ENCODE measurements at places on chromosomes 11 and 22.

GRCh38 chr22:48331266-48331665 is 1496.4 kb downstream of the BRD1 start:
- no peak for DNase-seq

- DNase-seq: no peak
These were observed 64.7 kb upstream of the LIN7C start for GRCh38 chr11:27571154-27571810.

- DNase-seq: no peak
These were observed 54.7 kb downstream of the GRAMD4 start for GRCh38 chr22:46674906-46675305.

DNA sequence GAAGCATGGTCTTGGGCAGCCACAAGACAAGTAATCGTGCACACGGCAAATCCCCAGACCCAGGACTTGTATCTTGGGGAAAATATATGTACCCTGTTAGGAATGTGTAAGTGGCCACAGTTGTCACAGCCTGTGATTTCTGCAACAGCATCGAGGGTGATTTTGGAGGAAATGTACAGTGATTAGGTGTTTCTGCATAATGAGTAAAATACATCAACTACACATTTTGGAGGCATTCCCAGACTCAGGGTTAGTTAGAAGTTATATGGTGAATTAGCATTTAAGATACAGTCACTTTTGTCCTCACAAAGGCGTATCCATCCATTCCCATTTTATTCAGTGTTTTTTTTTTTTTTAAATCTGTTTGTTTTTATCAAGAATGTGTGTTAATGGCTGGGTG is 28.4 kb downstream of the SUSD2 start:
- DNase-seq: no peak

- DNase-seq: no peak
These were observed 63.7 kb downstream of the CDKN1C start for GRCh38 chr11:2821891-2822290.

DNA sequence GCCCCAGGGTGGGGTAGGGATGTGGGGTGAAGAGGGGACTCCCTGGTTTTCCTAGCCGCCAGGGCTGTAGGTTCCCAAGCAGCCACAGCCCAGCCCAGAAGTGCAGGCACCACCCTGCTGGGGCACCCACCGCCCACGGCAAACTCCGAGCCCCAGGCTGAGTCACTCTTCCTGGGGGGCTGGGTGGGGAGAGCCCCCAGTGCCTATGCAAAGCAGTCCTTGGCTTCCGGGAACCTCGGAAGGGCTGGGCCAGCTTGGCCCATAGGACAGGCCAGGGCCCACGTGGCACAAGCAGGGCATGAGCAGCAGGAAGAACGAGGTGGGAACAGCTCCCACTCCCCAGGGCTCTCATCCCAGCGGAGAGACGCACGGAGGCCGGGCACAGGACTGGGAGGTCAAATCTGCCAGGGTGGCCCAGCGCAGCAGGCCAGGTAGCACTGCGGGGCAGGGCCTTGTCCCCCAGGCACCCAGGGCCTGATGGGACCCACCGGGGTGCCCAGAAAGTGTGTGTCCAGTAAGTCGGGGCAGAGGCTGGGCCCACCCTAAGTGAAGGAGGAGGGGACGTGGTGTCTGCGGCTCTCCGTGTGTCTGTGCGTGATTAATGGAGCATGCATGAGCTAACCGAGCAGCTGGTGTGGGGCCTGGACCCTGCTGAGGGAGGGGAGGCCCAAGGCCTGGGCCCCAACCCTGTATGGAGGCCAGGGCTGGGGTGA is 4.6 kb upstream of the IL17REL start:
- peak; percentile 85 for DNase-seq

DNA sequence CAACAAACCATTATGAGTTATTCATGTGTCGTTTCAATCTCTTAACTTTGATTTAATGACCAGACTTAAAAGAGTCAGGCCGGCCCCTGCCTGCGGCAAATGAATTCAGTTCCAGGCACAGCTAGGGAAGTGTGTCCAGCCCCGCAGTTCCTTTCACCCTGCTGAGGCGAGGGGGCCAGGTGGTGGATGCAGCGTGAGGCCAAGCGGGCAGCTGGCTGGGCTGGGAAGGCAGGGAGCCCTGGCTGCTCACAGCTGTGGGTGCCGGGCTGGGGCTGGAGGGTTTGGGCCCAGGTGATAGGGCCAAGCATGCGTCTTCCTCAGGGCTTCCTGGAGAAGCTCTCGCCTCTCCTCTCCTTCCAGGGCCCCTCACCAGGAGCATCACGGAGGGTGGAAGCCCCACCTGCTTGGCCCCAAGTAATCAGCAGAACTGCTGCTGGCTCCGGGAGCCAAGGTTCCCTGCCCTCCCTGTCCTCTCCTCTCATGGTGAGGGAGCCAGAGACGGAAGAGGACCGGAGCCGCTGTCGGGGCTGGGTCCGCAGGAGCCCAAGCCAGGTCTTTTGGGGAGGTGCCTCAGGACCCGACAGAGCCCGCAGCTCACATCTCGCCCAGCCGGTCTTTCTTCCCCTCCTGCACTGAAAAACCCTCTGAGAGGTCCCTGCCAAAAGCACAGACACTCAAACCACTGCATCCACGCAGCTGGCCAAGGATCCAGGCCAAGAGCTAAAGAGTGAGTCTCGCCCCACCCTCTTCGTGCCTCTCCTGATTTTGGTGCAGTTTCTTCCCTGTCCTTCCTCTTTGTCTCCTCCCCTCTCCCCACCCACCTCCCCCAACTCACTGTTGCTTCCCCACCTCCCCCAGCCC is 97.0 kb downstream of the ST3GAL4 start:
- no peak for DNase-seq

DNA sequence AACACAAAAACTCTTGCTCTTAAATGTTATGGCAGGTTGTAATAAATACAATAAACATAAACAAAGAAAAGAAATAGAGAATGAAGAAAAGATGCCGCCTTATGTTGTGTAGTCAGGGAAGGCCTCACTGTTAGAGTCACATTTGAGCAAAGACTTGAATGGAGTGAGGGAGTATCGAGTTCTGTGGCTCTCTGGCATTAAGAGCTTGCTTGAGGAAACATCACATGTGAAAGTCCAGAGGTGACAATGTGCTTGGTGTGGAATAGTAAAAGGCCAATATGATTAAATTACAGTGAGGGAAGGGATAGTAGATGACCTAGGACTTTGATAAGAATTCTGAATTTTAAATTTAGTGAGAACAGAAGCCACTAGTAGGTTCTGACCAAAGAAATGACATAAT is 139.4 kb downstream of the ATG16L2 start:
- no peak for DNase-seq

DNA sequence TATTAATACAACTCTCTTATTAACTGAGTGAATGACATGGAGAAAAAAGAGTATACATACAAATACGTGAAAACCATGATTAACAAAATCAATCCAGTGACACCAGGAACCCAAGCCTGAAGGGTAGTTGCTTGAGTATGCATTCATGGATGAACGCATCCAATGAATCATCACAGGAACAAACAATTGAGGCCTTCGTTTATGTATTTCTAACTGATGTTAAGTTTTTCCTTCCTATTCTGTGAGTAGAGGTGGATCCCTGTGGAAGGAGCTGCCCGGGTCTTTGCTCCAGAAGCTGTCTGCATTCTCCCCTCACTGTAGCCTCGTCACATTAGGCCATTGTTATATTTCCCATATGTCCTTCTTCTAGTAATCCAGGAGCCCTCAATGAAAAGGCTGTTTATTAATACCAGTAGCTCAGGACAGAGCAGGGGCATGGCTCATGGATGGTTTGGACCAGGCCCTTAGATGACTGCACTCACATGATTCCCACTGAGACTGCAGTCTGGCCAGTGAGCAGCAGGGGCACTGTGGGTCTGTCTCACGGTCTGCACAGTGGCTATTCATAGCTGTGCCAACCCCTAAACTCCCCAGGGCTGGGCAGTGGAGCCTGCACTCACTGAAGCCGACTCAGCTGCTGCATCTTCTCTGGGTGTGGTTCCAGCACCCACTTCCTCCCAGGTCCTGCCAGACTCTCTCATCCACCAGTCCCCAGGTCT is 128.1 kb upstream of the TOP3B start:
- DNase-seq: peak; percentile 52

DNA sequence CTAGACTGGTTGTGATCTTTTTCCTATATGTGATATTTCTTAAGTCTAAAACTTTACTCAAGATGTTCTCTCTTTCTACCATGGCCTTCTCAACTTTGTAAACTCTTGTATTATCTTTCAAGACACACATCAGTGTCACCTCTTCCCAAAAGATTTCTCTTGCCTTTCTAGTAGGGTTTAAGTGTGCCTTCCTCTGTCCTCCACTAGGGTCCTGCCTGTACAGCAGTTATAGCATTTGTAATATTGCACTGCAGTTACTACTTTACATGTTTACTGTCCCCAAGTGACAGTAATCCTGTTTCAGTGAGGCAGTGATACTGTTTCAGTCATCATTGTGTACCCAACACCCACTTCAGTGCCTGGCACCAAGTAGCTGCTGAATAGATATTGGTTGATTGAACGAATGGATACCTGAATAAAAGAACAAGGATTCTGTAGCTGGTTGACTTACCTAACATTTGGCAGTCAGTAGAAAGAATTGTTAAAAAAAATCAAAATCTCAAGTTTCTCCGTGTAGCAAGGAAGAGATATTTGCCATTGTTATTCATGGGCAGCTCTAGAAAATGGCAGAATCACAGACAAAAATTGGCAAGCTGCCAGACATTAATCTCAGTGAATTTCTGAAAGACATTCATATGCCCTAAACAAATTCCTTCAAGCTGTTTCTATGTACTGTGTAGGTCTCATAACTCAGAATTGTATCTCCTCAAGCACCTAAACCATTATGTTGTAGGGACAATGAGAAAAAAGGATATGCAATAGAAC is 79.4 kb downstream of the RBMXL2 start:
- no peak for DNase-seq

- DNase-seq: no peak
These were observed 42.2 kb downstream of the DRG1 start for GRCh38 chr22:31441652-31442051.

DNA sequence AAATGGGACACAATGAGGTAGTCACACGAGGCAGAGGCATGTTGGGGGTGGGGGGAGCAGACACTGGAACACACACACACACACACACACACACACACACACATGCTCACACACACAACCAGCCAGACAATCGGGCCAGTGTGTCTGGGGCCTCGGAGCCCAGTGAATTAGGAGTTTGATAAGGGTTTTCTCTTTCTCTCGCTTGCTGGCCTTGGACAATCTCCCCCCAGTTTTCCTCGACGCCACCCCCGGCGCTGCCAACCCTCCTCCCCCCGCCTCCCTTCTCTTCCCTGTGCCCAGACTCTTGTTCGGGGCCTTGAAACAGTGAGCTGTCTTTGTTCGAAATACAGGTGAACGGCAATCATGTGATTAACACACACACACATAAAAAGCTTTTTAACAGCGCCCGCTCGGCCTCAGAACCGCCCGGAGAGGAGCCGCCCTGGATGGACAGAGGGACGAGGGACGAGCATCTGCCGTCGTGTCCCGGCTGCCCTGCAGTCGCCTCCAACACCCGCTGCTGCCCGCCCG is 1.5 kb upstream of the SOX10 start:
- DNase-seq: no peak

GRCh38 chr22:45577746-45578523 is 75.3 kb downstream of the FBLN1 start:
- DNase-seq: peak; percentile 72

GRCh38 chr11:14529951-14530350 is 9.8 kb upstream of the PSMA1 start:
- DNase-seq: peak; percentile 56

DNA sequence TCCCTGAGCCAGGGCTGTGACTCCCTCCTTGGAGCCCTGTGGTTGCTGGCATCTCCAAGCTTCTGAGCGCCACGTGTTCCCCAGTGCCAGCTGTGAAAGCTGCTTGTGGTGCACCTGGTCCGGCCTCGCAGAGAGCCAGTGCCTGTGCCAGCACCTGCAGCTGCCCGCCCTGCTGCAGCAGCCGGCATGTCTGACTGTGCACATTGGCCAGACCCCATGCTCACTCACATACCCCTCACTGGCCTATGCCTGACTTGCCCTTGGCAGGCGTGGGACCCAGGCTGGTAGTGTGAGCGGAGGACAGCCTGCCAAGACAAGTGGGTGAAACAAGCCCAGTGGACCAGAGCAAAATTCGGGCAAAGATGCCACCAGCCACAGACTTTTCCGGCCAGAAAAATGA is 9.8 kb downstream of the MRPL48 start:
- DNase-seq: no peak

GRCh38 chr11:26344647-26345046 is 12.7 kb downstream of the ANO3 start:
- no peak for DNase-seq

- no peak for DNase-seq
These were observed at the start of gene ANO9 for GRCh38 chr11:441418-442274. Gene ANO9 (minus strand): TSS chr11:442011. CDS start chr11:441926, 85 bp downstream.

DNA sequence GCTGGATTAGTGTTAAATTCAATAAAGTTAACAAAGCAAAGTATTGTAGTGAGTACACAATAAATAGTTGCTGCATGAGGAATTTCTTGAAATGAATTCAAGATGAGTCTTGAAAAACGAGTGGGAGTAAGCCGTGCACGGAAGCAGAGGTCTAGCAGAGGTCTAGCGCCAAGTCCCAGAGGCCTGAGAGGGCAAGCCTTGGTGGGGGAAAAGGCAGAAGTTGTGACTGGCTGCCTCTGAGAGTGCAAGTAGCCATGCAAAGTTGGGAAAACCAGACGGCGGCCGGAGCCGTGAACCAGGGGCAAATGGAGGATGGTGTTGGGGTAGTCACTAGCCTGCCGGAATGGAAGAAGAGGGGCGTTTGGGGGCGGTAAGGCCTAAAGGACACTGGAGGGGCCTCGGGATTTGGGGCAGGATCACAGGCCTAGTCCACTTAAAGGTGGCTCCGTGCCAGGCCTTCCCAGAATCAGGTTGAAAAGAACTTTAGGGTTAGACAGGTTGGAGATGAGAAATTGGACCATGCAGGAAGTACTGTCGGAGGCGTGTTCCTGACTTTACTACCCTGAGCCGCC is 379 bp upstream of the SLC3A2 start:
- DNase-seq: peak; percentile 80

- DNase-seq: no peak
These were observed 20.0 kb downstream of the FIBIN start for GRCh38 chr11:27013781-27014361.

GRCh38 chr11:124069429-124070401 is 28.6 kb upstream of the OR10G7 start:
- peak; percentile 50 for DNase-seq

DNA sequence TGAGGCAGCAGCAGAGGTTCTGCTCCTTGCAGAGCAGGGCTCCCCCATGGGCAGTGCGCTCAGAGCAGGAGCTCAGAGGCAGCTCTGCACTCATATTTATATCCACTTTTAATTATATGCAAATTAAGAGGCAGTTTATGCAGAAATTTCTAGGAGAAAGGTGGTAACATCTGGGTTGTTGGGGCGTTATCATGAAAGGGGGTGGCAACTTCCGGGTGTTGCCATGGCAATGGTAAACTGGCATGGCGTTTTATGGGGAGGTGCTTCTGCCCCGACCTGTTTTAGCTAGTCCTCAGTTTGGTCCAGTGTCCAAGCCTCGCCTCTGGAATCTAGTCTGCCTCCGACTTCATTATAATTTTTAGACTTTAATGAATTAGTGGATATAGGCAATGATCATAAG is 1191.7 kb downstream of the TBC1D22A start:
- no peak for DNase-seq
